ENCODE measurements at places on chromosomes 7 and 10.
A peak's percentile ranks its signal among the peaks of the same experiment; 100 is the strongest.

DNA sequence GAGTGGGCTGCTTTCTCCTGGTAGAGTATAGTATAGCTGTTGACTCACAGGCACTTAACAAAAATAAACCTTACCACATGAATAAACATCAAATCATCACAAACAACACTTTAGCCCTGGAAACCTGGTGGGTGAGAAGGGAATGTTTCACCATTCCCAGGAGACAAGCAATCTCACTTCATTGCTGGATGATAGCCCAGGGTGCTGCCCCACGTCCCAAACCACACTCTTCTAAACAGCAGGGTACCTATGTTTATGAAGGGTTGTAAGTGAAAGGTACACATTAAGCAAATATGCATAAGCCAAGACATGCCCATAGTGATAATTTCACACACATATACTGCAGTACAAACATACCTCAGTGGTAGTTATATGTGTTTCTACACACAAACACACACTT, 276.2 kb downstream of the FGFR2 start:
- no peak for DNase-seq

DNA sequence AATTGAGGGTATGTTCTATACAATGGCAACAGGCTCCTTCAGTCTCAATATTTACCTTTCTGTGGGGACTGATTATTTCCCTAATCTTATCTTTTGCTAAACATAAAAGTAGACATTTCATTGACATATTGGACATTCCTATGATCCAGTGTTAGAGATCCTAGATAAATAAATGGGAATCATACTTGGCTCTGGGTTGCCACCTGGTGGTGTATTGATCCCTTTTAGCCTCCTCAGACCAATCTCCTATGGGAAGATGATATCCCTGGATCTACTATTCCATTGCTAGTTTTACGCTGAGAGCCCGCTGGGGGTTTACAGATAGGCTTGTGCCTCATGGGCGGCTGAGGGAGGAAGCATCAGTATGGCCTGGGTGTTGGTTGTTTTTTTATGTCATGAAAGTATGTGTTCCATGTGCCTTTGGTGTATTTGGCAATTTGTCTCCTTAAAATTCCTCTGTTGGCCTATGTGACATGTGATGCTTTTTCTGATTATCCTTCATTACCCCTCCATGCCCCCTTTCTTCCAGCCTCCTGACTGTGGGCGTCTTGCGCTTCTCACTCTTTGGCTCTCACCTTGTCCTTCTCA, 18.8 kb downstream of the CELF2 start:
- DNase-seq, result no peak

DNA sequence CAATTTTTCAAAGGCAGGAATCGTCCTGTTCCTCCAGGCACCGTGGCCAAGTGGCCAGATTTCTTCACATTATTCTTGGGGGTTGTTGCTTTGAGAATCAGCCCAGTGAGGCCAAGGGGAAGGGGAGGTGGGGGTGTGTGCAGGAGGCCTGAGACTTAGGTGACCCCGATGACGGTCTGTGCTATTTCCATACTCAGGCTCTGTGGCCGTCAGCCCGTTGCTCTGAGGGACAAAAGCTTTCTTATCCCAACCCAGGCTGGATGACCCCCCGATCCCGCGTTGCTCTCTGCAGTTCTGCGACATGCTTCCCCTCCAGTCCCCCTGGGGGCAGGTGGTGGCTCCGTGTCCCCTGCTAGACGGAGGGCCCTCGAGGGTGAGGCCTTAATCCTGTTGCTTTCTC, 14.2 kb downstream of the DOCK1 start:
- DNase-seq, result no peak

- DNase-seq, result peak; percentile 68
These were observed 106.3 kb downstream of the GRK5 start for GRCh38 chr10:119313644-119314043.

GRCh38 chr10:69635428-69636272, 5.6 kb downstream of the FAM241B start:
- DNase-seq, result no peak

GRCh38 chr10:132434405-132435005, 37.5 kb downstream of the PWWP2B start:
- peak; percentile 89 for DNase-seq

DNA sequence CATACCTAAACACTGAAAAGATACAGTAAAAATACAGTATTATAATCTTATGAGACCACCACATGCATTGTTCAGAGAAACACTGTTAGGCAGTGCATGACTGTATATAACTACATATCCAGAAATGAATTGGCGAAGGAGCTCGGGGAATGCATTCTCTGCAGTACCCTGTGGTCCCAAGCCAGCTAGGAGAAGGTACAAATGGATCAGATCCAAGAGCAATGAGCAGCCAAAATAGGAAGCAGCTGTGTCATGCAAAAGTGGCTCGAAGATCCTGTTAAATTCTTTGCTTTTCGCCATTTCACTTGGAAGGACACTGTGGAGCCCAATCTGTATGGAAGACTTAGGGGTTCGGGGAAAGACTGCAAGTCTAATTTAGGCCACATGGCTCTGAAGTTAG, 334.8 kb downstream of the TNS3 start:
- no peak for DNase-seq

- no peak for DNase-seq
These were observed 15.0 kb downstream of the GIMAP8 start for GRCh38 chr7:150465414-150465813.

GRCh38 chr7:144142187-144142586, 19.2 kb downstream of the OR2A14 start:
- no peak for DNase-seq

Measured in hematopoietic multipotent progenitor cell treated with erythropoietin and hydrocortisone succinate and interleukin-3 and kit ligand, for 4 days (in vitro differentiated cells).